NCI-H82 (cell line): ENCODE measurements at places on chromosomes 2 and 18.

- DNase-seq: no peak
Observed at GRCh38 chr18:57793302-57793986, 9.7 kb downstream of the ATP8B1 start.

DNA sequence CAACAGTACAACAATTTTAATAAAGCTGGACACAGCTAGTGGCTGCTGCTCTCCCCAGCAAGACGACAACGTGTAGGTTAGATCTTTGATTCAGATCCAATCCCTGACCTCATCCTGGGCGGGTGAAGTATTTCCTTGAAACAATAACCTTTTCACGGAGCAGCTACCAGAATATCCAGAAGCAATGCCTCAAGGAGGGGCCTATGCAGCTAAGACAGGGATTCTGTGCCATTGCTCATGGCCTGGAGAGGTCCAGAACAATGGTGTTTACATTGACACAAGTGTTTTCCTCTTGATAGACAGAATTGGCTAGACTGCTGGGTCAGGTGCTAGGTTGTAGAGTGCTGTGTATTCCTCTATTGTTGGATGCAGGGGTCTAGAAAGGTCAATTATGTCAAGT, 520.1 kb downstream of the BCL11A start:
- DNase-seq: no peak

- no peak for DNase-seq
Observed at GRCh38 chr2:8300216-8300615, 381.6 kb upstream of the ID2 start.

- no peak for DNase-seq
Observed at GRCh38 chr2:224408676-224409075, 6.8 kb upstream of the FAM124B start.

DNA sequence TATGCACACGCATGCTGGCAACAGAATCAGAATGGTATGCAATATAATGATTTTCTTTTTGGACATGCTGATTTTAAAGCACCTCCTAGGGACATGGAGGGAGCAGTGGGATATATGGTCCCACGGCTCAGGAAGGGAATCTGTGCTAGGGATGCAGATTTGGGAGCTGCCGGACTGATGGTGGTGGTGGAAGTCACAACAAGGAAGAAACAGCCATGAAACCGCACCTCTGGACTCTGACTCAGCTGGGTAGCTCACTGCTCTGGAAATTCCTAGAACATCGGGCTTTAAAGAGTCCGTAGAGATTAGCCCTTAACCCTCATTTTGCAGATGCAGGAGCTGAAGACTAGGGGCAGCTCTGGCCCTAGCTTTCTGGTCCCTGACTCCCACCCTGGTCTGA, 364.3 kb upstream of the KLHL29 start:
- DNase-seq: no peak

DNA sequence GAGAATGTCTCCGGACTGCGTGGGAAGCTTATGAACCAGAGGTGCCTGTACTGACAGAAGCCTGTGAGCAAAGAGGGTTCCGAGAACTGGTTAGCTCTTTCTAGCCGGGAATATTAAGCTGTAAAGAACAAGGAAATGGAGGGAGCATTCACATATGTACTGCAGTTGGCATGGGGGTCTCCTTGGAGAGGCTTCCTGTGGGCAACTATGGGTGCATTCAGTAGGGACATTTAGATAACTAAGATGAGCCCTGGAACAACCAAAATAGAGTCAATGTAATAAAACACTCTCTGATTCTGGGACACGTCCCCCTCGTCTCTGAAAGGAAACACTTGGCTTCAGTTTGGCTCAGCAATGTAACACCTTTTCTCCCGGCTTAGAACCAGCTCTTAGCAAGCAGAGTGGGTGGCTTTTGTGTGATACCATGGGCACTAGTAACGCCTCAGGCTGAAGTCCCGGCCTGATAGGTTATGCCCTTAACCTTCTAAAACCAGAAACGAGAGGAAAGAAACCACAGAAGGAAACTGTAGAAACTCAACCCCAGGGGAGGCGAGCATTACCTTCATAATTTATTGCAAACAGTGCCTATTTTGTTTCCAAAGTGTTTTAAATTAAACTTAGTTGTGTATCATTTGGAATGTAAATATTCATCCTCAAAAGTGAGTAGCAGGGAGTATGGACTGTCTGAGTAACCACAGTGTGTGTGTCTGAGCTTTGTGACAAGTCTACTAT, 48.8 kb upstream of the LPIN2 start:
- DNase-seq: no peak

DNA sequence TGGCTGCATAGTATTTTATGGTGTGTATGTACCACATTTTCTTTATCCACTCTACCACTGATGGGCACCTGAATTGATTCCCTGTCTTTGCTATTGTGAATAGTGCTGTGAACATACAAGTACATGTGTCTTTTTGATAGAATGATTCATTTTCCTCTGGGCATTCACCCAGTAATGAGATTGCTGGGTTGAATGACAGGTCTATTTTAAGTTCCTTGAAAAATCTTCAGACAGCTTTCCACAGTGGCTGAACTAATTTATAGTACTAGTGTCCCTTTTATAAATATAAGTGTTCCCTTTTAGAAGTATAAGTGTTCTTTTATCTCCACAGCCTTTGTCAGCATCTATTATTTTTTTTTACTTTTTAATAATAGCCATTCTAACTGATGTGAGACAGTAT, 303.9 kb upstream of the EPHA4 start:
- no peak for DNase-seq

- peak; percentile 6 for DNase-seq
Observed at GRCh38 chr18:8176554-8176953, 432.7 kb upstream of the RAB12 start.

GRCh38 chr18:22394428-22394827, 23.3 kb downstream of the CTAGE1 start:
- DNase-seq: no peak

DNA sequence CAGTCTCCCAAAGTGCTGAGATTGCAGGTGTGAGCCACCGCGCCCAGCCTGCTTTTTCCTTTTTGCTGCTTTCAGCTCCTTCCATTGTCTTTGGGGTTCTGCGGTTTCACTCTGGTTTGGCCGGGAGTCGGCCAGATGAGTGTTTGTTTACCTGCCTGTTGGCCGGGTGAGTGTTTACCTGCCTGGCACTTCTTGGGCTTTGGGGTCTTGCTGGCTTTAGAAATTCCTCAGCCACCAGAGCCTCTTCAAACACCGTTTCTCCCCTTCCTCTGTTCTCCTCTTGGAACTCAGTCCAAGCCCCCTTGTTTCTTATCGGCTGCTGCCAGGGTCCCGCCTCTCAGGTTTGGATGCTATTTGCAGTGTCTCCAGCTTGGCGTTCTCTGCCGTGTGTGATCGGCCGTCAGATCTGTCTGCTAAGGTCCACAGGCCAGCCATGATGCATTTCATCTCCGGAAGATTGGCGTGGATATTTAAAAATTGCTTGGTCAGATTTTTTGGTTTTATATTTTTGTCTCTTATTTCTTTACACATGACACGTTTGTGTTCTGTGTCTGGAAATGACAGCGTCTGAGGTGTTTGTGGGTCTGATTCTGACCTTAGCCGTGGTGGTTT, 14.2 kb upstream of the GAL3ST2 start:
- DNase-seq: no peak

- no peak for DNase-seq
Observed at GRCh38 chr2:60479226-60480088, 74.0 kb downstream of the BCL11A start.

- DNase-seq: no peak
Observed at GRCh38 chr2:191942739-191943103, 95.8 kb upstream of the CAVIN2 start.

GRCh38 chr18:78208461-78208860, 771.2 kb upstream of the SALL3 start:
- DNase-seq: no peak

DNA sequence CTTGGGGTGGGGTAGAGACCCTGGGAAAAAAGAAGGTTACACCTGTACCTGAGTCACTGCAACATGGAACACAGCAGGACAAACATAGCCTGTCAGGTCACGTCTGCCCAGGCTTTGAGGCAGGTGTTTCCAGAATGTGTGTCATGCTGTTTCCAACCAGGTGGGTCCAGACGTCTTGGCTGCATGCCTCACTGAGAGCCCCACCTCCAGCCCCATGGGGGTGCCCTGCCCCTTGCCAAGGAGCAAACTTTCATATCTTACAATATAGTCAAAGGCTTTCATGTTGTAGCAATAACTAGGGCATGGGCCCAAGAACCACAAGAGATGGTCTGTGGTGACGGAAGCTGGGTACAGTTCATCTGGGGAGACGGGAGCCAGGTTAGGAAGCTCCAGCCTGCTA, 499.7 kb downstream of the BCL11A start:
- DNase-seq: no peak

DNA sequence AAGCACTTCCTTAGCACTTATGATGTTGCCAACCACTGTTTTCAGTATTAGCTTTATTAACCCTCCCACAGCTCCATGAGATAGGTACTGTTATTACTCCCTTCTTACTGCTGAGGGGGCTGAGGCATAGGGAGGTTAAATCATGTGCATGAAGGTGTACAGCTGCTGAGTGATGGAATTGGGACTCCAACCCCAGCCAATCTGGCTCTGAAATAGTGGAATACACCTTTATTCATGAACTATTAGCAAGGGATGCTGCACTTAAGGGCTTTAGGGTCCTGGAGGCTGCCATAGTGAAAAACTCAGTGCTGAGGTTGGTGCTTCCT, 19.2 kb downstream of the SMARCAL1 start:
- DNase-seq: no peak

- no peak for DNase-seq
Observed at GRCh38 chr2:174752403-174753037, 11.8 kb downstream of the CHRNA1 start.

DNA sequence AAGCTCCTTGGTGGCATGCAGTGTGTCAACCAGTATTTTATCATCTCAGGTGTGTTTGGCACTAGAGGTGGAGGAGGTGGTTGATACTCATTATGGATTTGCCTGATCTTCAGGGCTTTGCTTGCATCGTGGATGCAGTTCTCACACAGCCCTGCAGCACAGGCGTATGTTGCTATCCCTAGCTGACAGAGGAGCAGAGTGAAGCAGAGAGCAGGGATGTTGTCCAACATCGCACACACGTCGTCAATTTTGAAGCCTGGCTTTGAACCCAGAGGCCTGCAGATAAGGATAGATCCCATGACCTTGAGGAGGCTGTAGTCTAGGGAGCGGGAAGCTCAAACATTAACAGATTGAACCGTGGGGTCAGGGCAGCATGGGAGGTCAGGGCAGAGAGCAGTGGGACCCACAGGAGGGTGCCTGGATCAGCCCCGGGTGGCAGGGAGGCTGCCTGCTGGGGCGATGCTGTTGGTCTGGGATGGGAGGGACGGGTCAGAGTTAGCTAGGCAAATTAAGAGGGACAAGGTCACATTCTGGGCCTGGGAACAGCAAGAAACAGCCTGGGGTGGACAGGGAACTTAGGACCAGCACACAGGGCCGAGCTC, 4.2 kb downstream of the RNF144A start:
- DNase-seq: no peak

DNA sequence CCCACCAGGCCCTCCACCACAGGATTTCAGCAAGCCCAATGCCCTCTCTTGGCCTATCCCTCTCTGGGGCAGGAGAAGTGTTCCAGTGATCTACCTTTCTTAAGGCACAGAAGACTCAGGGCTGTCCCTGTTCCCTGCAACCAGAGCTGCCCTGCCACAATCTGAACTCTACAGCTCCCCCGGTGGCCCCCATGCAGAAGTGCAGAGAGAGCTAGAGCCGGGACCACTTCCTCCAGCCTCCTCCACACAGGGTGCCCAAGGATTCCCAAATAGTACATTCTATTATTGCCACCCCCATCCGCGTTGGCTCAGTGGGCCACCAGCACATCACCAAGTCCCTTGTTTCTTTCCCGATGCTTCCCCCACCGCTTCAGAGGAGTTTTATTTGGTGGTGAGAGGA, 114.8 kb upstream of the PTPRM start:
- DNase-seq: peak; percentile 71

DNA sequence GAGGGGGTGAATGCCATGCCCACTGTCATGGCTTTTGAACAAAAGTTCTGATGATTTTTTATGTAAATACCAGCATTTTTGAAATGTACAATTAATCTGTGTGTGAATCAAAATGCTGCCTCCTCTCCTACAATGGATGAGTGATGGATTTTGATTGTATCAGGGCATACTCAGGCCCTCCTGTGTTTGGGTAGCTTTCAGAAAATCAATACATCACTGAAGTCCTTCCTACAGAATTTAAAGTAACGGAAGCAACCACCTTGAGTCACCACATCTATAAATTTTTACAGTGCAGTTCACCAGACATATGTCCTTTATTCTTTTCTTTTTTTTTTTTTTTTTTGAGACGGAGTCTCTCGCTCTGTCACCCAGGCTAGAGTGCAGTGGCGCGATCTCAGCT, 867.3 kb downstream of the EPHA4 start:
- DNase-seq: no peak

GRCh38 chr2:165692906-165693305, 101.1 kb downstream of the GALNT3 start:
- peak; percentile 20 for DNase-seq

- peak; percentile 55 for DNase-seq
Observed at GRCh38 chr2:201807452-201807999, 1.2 kb downstream of the CDK15 start.

DNA sequence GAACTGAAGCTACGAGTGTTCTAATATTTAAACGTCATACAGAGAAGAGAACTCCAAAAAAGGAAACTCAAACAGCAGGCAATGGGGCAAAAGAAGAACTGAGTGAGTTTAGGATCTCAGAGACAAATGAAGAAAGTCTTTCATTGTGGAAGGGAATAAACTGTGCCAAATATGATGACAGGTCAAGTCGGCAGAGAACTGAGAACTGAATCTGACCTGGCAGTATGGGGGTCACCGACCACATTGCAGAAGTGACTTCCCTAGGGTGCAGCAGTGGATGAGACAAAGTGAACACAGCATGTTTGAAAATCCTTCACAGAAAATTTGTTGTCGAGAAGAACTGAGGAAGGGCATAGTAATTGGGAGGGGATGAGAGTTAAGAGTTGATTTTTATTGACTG, 55.9 kb downstream of the TTC21B start:
- DNase-seq: no peak

GRCh38 chr2:235639428-235639773, 145.6 kb downstream of the AGAP1 start:
- peak; percentile 39 for DNase-seq

- peak; percentile 56 for DNase-seq
Observed at GRCh38 chr2:75801234-75801982, 90.7 kb upstream of the GCFC2 start.

- peak; percentile 75 for DNase-seq
Observed at GRCh38 chr2:21317131-21317530, 193.4 kb downstream of the TDRD15 start.

DNA sequence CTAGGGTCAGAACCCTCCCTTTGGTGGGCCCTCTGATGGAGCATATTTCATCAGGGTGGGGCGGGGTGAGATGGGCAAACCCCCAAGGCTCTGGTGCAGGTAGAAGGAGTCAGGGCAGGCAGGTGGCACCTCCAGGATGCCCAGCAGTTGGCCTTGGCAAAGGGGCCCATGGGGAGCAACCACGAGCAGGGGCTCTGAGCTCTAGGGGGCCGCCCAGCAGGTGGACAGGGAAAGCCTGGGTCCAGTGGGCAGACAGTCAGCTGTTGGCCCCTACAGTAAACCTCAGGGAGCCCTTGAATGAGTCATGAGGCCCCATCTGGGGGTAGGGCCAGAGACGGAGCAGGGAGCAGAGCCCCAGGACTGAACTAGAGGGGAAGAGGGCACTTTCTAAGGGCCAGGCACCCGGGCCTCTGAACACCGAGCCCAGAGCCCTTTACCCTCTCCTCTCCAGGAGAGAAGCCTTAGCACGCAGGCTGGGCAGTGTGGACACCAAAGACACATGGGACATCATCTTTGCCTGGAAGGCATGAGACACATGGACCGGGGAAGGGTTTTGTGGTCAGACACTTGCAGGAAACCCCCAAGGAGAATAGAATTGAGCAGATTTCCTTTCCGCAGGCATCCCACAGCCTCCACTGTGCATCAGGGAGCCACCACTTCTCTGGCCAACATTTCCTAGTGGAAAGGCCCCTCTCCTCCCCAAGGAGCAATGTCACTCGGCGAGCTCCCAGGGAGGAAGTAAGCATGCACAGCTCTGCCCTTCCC, 257.3 kb downstream of the GLI2 start:
- no peak for DNase-seq
